ENCODE measurements at places on chromosomes 11 and 22. TPM values are rescaled to one million over a fixed set of nuclear protein-coding genes. Genes with fewer than 3 reads are reported as not detected.

DNA sequence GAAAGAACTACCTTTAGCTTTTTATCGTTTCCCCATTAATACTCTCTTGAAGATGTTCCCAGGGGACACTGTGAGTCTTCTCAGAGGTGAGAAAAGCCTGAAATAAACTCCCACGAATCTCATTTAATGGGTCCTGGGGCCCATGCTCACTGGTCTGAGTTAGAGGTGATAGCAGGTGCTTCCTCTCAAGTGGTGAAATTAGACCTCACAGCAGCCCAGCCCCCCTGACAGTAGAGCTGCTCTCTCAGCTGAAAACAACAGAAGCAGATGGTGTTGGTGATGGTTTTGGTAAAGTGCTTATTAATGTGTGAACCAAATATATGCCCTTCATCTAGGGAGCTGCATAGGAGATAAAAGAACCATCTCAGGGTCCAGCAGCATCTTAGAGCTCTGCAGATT is 76.8 kb upstream of the VPREB1 start:
- no peak for DNase-seq

Gene RPS6KA4
- total RNA-seq: 59.1 TPM

DNA sequence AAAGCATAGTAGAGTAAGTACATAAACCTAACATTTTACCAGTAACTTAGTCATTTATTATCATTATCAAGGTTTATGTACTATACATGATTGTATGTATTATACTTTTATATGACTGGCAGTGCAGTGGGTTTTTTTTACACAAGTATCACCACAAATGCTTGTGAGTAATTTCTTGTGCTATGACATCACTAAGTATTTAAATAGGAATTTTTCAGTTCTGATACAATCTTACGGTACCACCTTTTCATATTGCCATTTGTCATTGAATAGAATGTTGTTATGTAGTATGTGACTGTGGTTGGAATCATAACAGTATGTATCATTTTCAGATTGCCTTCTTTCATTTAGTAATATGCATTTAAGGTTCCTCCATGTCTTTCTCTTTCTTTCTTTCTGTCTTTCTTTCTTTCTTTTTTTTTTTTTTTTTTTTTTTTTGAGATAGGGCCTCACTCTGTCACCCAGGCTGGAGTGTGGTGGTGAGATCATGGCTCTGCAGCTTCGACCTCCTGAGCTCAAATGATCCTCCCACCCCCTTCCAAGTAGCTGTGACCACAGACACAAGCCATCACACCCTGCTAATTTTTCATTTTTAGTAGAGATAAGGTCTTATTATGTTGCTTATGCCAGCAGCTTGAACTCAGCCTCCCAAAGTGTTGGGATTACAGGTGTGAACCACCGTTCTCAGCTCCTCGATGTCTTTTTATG is 18.6 kb downstream of the ATM start:
- no peak for DNase-seq

Gene SHANK2
- total RNA-seq: 26.0 TPM

Gene MMP7
- total RNA-seq: 0.29 TPM

GRCh38 chr22:21052715-21053459 is 7.1 kb downstream of the LRRC74B start:
- no peak for DNase-seq

DNA sequence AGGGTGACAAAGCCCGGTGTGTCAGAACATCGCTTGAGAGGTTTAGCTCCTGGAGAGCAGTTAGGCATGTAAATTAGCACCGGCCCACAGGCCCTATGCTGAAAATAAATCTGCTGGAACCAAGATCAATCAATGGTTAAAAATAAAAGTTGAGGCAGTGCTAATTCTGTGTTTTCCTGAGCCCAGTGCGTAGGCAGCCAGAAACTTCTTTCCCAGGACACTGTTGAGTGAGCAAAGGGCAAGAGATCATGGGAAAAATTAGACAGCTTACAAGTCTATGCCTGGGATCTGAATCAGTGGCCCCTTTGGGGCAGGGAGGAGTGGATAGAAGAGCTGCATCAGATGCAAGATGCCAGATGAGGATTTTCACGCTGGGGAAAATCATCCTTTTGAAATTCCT is 539.2 kb downstream of the BUD13 start:
- no peak for DNase-seq

DNA sequence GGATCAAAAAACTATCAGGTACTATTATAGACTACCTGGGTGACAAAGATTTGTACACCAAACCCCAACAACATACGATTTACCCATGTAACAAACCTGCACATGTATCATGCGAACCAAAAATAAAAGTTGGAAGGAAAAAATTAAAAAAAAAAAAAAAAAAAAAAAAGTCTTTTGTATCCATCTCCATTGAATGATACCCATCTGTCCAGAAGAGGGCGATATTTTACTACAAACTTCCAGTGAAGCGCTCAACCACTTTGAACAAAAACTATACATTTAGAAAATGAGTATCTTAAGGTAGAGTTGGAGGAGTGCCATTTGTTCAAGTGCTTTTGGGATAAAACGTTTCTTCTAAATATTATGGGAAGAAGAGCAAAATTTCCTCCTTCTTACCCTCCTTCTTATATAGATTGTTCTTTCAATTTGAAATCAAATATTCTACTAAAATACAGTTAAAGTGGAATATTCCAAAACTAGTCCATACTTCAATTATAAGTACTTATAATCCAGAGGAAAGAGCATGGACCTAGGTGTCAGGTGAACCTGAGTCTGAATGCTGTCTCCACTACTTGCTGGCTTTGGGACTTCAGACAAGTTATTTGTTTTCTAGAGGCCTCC is 23.3 kb downstream of the ARL14EP start:
- no peak for DNase-seq

Gene ZNF74
- total RNA-seq: 6.2 TPM

DNA sequence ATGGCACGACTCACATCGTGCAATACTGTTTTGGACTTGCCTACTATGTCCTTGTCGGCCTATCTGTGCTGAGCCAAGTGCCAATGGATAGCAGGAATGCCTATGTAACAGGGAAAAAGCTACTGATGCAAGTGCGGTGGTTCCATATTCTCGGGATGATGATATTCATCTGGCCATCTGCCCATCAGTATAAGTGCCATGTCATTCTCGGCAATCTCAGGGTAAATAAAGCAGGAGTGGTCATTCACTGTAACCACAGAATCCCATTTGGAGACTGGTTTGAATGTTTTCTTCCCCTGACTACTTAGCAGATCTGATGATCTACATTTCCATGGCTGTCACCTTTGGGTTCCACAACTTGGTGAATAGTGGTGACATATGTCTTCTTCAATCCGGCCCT is 20.1 kb downstream of the OOSP3 start:
- no peak for DNase-seq

DNA sequence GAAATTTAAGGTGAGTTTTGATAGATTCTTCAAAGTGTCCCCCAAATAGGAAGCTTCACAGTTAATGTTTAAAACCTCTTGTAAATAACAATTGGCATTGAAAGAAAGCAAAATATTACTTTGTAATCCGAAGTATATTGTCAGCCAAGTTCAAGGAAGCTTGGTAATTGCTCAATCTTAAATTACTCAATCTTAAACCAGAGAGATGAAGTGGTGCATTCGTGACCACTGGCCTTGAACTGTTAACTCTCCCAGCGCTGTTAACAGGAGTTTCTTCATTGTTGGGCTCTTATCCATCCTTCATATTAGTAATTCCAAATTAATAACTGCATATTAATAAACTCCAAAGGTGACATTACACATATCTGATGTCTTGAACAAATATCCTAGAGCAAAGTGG is 20.6 kb upstream of the FDX1 start:
- DNase-seq: no peak

Gene OR2AT4
- total RNA-seq: not detected

DNA sequence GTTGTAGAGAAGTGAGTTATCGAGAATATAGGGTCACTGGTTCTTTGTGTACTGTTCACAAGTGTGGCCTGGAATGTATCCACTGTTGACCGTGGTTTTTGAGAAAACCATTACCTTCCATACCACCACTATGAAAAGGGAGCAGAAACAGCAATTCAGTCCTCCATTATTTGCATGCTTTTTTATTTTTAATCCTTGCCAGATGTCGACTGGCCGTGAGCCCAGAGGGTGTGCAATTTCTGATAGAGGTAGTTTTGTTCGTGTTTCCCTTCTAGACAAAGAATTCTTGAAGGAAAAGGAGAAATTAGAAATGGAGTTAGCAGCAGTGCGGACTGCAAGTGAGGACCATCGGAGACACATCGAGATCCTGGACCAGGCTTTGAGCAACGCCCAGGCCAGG is 81.7 kb downstream of the AMOTL1 start:
- no peak for DNase-seq

- no peak for DNase-seq
Measured at GRCh38 chr11:46363031-46363407, 15.8 kb downstream of the DGKZ start.

GRCh38 chr11:14386895-14387480 is 28.0 kb upstream of the RRAS2 start:
- DNase-seq: no peak

DNA sequence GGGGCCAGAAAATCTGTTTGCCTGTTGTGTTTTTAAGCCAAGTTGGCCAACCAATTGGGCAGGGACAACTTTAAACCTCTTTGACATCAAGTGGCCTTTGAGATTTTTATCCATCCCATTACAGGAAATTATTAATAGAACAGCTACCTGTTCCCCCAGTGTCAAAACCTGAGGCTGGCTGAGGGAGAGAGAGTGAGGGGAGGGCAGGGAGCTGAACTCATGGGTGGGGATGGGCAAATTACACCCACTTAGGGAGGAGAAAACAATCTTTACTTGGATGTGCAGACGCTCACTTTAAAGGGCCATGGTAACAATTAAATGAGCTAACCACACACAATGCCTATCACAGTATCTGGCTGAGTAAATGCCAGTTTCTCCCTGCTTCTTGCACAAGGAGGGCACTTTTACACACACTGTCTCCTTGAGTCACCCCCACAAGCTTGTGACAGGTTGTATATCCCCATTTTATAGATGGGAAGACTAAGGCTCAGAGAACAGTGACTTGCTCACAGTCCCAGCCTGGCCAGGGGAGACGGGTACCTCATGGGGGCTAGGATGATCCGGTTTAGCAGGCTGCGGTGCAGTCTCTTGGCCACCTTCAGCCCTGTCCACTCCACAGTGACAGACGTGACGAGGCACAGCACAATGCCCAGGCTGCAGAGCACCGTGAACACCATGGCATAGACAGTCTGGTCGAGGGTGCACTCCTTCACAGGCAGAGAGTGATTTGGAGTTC is 17.8 kb upstream of the KCNJ11 start:
- no peak for DNase-seq

Gene CARNS1
- 0.32 TPM for total RNA-seq

Gene MMP27
- 0.16 TPM for total RNA-seq

- no peak for DNase-seq
Measured at GRCh38 chr11:73950869-73951710, at the start of gene DNAJB13. Gene DNAJB13 (plus strand): TSS chr11:73951026. CDS start chr11:73951070, 44 bp downstream.

GRCh38 chr11:120034176-120034875 is 103.6 kb downstream of the TRIM29 start:
- DNase-seq: no peak

Gene ZP1
- total RNA-seq: 0.35 TPM

GRCh38 chr11:121368364-121369240 is 76.0 kb downstream of the SC5D start:
- no peak for DNase-seq

DNA sequence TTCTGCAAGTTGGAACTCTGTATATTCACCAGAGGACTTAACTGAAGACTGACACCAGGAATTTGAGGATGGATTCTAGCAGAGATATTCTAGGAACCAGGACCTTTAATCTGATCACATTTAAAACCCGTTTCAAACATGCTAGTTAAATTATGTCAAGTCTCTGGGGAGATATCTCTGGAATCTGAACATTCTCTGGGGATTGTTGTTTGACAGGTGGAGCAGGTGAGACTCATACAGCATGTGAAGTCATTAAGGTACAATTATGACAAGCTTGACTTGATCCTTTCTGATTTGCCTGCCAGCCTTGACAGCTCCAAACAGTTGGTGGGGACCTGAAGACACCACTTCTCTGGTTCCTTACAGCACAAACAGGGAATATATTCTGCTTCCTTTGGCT is 100.3 kb downstream of the FAT3 start:
- no peak for DNase-seq

DNA sequence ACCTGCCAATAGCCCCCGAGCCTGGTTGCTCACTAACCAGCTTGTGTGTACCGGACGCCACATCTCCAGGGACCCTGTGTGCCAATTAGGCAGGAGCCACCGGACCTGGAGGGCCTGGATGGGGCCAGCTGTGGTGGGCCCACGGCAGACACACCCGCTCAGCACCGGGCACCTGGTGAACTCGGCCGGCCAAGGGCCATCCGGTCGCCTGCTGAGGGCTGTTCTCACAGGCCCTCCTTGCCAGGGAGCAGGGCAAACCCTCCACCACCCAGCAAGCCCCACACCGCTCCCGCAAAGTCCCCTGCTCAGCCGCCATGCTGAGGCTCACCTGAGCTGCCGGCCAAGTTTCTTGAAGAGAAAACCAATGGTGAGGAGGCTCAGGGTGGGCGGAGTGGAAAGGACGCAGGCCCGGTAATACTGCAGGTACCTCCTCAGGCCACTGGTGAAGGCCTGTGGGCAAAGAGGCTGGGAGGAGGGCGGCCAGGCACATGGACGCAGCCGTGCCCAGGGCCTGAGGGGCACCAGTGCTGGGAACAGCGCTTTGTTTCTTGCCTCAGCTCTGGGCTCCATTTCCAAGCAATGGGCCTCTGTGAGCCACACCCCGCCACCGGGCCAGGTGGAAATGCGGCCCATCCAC is 17.1 kb downstream of the TUBGCP6 start:
- no peak for DNase-seq

DNA sequence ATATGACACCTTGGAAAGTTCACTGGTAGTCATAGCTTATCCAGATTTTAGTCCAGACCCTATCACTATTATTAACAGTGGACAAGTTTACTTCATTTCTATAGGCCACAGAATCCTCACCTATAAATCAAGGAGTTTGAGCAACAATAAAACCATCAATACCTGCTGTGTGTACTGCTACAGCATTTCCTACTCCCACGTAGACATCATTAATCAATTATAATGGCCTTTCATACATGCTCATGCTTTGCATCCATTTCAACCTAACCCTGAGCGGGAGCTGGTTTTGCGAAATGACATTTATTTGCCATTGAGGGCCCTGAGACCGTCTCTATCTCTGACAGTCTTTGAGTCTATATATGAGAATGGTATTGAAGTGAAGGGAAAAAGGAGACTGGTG is 312.3 kb downstream of the FAT3 start:
- DNase-seq: no peak

GRCh38 chr11:132046288-132046865 is 676.0 kb downstream of the NTM start:
- DNase-seq: no peak

GRCh38 chr11:78438298-78438975 is 20.8 kb upstream of the GAB2 start:
- DNase-seq: no peak

GRCh38 chr11:20261526-20261925 is 101.3 kb upstream of the DBX1 start:
- DNase-seq: no peak

GRCh38 chr22:45475851-45476514 is 26.7 kb upstream of the FBLN1 start:
- no peak for DNase-seq

GRCh38 chr11:115134926-115135325 is 369.3 kb downstream of the CADM1 start:
- DNase-seq: no peak

Gene TCF20
- 62.0 TPM for total RNA-seq

Gene MRGPRX4
- not detected for total RNA-seq
